ENCODE measurements at places on chromosomes 4 and X.

- DNase-seq, result no peak
Observed at GRCh38 chr4:10180603-10180926, 64.0 kb upstream of the WDR1 start.

GRCh38 chr4:165476214-165477098 is 97.6 kb downstream of the CPE start:
- no peak for DNase-seq

- no peak for DNase-seq
Observed at GRCh38 chr4:89294573-89295269, 12.9 kb downstream of the GPRIN3 start.

GRCh38 chr4:24328310-24328709 is 256.0 kb downstream of the DHX15 start:
- no peak for DNase-seq

GRCh38 chr4:53802500-53802899 is 211.2 kb upstream of the LNX1 start:
- no peak for DNase-seq

DNA sequence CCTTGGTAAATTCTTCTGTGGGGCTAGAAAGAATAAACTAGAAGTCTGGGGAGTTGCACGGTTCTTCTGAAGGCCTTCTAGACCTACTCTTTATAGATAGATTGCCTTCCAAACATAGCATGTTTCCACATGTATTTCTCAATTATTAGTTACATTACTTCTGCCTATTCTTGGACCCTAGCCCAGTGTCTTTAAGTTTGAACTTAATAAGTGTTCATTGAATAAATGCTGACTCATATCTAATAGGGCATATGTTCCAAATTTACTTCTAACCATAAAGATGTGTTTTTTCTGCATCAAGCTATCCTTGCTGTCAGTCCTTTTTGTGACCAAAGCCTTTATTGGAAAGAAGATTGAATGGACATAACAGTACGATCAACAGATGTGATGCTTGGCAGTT is 503.6 kb upstream of the ZFP42 start:
- no peak for DNase-seq

DNA sequence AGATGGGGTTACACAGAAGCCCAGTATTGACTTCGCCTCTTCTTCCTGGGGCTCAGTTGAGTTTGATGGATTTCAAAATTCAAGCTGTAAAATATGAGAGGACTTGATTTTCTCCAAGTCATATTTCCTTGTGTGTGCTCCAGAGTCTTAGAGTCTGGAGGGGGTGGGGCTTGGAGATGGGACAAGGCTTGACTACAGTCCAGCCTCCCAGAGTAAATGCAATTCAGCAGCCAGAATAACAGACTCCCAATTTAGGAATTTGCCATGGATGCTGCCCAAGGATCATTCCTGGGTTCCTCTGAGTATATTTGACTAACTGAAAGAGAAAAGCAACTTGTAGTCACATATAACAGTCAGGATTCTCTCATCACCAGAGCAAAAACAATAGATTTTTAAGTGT is 53.7 kb upstream of the RBPJ start:
- DNase-seq, result peak; percentile 8

DNA sequence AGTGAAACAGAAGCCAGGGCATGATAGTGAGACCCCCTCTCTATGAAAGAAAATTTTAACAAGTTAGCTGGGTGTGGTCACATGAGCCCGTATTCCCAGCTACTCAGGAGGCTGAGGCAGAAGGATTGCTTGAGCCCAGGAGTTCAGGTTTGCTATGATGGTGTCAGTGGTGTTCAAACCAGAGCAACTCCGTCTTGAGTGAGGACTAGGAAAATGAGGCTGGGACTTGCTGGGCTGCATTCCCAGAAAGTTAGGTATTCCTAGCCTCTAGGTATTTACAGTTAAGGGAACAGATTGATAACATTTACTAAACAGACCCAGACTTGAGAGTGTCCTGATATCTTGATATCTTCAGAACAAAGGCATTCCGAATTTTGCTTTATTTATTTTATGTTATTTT is 37.0 kb upstream of the NOCT start:
- DNase-seq, result no peak

DNA sequence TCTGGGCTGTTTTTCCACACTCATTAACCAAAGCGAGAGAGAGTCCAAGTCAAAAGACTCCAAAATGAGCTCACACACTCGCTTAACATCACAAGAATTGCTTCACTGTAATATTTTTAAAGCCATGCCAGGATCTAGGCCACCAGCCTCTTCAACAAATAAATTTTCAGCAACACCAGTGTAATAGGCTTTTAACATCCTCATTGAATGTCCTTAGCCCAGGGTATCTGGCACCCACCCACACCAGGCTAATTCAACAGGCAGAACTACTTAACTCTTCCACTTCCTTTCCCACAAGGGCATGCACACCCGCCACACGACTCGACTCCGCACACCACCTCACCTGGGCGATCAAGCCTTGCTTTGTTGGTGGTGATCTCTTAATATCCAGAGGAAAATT is 34.2 kb downstream of the FAT1 start:
- no peak for DNase-seq

Data from NCI-H446 (cell line).